CD4-positive, alpha-beta T cell treated with Interleukin-2 at 100 ng/mL for 4 hours (primary cell): ENCODE measurements at places on chromosomes 16 and 17.

GRCh38 chr17:82358465-82359350 is at the start of gene TEX19:
TEX19 (plus strand) TSS chr17:82359247; CDS start chr17:82362151, 2,904 bp downstream.
- no peak for DNase-seq

DNA sequence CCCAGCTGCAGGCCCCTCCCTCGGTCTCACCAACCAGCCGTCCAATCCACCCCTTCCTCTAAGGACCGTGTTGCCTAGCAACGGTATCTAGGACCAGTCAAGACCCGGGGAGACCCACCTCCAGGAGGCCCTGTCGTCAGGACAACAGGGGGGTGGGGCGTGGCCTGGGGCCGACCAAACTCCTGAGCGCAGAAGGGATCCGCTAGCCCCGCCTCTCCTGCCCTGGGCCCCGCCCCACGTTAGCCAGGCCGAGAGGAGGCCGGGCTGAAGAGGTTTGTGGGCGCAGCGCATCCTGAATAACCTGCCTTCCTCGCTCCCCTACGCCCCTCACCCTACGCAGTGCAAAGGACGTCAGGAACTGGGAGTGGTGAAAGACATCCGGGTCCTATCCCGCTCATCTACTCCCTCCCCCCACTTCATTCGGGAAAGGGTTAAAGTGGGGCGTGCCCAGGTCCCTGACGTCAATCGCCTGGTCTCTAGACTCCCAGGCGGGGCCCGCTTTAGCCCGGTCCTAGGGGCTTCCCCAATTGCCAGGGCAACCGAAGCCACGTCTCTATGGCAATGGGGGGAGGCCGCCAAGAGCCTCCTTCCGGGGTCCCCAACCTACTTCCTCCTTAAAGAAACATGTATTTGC is 14.7 kb downstream of the DLG4 start:
- peak; percentile 98 for DNase-seq

GRCh38 chr16:65936096-65936495 is 430.4 kb upstream of the CDH5 start:
- no peak for DNase-seq

DNA sequence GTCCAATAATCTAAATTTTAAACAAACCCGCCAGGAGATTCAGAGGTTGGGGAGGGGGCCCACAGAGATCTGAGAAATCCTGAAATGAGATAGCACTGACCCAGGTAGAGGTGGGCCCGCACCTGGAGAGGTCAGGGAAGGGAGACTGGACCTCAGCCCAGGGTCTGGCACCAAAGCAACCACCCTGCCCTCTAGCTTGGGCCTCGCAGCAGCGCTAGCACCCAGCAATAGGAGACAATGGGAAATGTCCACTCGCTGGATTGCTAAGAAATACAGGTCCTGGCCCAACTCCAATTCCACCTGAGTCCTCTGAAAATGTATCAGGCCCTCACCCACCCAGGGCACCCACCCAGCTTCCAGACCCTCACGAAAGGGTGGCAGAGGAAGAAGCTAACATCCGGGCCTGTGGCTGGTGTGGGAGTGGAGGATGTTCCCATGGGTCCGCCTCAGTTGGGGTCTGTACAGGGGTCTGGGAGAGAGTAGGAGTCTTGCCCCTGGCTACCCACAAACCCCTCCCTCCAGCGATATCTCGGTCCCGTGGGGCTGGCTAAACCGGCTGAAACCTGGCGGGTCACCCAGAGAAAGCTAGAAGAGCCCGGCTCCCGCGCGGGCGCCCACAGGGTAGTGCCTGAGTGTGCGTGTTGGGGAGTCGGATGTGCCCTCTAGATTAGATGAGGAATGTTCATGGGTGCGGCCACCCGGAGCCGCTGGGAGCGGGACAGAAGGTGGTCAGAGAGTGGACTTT is 1.1 kb downstream of the PLLP start:
- DNase-seq: no peak

GRCh38 chr17:61314368-61315078 is 85.1 kb upstream of the TBX2 start:
- no peak for DNase-seq

DNA sequence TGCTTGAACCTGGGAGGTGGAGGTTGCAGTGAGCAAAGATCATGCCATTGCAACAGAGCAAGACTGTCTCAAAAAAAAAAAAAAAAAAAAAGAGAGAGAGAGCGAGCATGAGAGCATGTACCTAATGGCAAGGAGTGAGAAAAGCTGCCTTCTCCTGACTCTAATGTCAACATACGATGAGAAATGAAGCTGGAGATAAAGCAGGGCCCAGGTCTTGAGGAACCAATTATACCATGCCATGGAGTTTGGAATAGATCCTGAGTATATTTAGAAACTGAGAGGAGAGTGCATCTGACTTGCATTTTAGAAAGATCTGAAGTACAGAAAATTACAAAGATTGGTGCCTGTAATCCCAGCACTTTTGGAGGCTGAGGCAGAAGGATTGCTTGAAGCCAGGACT is 3.8 kb upstream of the MAP2K6 start:
- no peak for DNase-seq

GRCh38 chr17:69870751-69871199 is 204.2 kb upstream of the KCNJ16 start:
- DNase-seq: no peak
